ENCODE measurements at places on chromosomes 2 and 18.

GRCh38 chr2:54566896-54567295, 110.8 kb downstream of the SPTBN1 start:
- DNase-seq = no peak

DNA sequence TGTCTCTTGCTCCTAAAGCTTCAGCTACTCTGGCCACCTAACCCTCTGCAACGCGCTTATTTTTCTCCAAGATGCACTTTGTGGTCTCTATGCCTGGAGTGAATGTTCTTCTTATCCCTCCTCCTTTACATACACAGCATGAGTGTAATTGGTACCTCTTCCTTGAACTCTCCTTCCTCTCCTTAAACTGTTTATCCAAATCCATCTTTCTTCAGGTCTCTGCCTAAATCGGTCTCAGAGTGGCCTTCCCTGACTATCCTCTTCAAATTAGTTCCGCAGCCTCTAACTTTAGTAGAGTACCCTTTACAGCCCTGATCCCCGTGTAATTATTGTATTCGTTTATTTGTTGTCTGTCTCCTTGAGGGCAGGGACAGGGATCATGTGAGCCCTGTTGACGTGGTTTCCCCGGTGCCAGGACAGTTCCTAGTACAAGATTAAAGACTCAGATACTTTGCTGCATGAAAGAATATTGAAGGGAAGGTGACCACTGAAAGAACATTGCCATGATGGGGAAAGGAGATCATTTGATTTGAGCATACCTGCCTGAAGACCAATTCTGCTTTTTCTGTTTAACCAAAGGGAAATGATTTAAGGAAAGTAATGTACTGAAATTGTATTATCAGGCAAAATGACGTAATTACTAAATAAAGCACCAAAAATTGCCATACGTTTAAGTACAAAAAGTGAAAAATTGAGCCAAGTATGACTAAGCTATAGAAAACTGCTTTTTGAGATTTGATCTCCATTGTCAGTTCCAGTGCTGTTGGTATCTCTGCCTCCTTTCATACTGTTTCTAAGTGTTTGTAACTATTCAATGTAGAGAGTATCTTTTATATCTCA, 1.2 kb downstream of the CNOT9 start:
- no peak for DNase-seq

- DNase-seq = no peak
These were observed 49.2 kb downstream of the PKDCC start for GRCh38 chr2:42096869-42097591.

DNA sequence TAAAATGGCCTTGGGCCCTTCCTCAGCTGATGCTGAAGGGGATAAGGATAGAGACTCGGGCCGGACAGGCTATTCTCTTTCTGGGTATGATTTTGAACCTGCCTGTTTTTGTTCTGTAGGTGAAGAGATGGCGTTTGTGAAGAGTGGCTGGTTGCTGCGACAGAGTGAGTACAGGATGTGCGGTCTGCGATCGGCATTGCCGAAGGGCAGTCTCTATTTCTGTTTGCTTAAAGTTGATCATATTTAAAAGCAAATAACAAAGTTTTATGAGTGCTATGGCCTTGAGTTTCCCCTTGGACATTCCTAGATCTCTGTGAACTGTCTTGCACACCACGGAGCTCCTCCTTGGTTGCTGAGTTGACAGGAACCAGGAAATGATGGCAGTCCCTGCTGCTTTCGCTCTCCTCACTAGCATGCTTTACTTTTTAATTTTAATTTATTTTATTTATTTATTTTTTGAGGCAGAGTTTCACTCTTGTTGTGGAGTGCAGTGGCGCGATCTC, 15.7 kb downstream of the PLEKHB2 start:
- no peak for DNase-seq

- no peak for DNase-seq
These were observed 131.5 kb downstream of the ATP9B start for GRCh38 chr18:79200546-79201268.

DNA sequence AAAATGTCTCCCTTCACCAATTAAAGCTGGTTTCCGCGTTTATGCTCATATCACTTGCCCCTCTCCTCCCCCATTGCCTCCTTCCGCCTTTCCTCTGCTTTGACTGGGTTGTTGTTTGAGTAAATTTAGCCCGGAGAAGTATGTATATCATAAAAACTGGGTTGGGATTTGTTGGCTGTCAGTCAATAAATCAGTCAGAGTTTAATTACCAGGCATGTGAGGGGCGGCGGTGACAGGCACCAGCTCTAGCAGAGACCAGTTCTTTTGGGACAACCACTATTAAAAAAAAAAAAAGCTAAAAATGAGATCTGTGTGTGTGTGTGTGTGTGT, 382.4 kb upstream of the SMIM21 start:
- no peak for DNase-seq

GRCh38 chr2:101469863-101470262, 5.0 kb downstream of the RFX8 start:
- no peak for DNase-seq

DNA sequence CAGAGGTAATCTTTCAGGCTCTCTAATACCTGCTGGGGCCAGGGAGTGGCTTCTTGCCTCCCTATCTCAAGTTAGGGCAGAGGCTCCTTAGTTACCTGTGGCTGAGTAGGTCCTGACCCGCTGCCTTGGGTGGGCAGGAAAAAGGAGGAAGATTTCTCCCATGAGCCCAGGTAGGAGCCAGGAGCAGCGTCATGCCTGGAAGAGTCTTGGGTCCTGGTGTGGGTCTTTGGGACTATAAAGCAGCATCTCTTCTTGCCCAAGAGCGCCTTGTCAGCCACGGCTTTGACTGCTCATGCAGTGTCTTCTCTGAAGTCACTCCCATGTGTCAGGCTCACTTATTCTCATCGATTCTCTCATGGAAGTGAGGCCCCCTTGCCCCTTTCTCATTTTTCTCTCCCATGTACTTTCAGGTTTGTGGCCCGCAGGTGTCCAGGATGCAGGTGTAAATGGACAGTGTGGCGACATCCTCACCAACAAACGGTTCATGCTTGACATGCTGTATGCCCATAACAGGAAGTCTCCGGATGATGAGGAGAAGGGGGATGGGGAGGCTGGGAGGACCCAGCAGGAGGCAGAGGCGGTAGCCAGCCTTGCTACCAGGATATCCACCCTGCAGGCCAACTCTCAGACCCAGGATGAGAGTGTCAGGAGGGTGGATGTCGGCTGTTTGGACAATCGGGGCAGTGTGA, 111.2 kb downstream of the TPGS2 start:
- DNase-seq = no peak

DNA sequence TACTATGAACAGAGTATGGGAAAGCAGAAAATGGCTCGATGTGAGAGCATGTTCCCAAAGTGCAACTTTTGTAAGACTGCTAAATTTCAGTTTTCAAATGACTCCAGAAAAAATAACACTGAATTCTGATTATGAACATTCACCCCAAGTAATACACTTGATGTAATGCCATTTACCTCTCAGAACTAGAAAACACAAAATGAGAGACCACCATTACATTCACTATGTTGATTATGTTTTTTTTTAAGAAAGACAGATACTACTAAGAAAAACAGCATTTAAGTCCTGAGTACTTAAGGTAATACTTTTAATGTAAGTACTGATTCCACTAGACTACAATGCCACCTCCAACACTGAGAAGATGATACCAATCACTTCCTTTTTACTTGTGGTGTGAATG, 38.5 kb downstream of the SFT2D3 start:
- no peak for DNase-seq

- DNase-seq = no peak
These were observed 150.5 kb upstream of the HS6ST1 start for GRCh38 chr2:128469203-128469602.

GRCh38 chr2:120319123-120319522, 26.8 kb upstream of the INHBB start:
- DNase-seq = no peak

- DNase-seq = no peak
These were observed 63.0 kb downstream of the WDR75 start for GRCh38 chr2:189504238-189504637.

DNA sequence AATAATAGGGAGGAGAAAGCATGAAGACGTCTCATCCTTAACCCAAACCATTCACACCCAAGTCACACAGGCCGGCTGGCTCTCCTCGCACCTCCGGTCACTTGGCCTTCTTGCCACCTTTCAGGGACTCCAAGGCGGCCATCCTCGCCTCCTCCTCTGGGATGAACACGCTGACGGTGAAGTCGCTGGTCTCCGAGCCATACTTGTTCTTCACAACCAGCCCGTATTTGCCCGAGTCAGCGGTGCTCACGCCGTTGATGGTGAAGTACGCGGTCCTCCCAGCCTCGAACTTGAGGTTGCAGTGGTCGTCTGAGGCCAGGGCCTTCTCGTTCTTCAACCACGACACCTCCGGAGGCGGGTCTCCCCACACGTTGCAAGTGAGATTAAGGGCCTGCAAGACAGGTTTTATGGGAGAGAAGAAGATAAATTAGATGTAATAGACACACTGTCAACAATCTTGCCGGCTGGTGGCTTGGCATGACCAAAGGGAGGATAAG, 54.3 kb upstream of the LPIN2 start:
- no peak for DNase-seq

DNA sequence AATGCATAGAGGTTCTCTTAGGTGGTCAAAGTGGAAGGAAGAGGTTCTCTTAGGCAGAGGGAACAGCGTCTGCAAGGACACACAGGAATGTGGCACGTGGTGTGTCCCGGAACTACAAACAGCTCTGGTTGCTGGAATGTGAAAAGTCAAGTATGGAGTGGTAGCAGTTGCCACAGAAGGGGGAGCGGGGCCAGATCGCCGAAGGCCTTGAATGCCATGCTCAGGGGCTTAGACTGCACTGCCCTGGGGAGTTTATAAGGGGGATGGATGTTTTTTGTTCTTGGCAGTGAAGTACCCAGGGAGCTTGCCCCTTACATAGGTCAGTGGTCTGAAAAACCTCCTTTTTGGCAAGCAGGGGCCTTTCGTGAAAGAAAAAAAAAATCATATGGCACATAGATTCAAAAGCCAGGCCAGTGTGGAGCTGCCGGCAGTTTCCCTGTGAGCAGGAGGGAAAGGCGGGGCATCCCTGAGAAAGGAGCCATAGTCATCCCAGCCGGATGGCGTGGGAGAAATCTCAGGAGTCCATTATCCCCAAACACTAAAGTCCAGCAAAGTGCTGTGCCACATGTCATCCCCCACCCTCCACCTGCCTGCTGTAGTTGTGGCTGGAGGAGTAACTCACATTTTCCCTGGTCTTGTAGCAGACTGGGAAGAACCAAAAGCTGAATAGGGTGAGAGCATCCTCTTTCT, 45.4 kb downstream of the GORASP2 start:
- DNase-seq = no peak

GRCh38 chr2:212892193-212892592, 259.2 kb downstream of the IKZF2 start:
- DNase-seq = no peak

- no peak for DNase-seq
These were observed 86.8 kb upstream of the UXS1 start for GRCh38 chr2:106280722-106281446.

GRCh38 chr2:883803-884748, 66.6 kb upstream of the SNTG2 start:
- no peak for DNase-seq

- no peak for DNase-seq
These were observed 1.4 kb upstream of the ZNF804A start for GRCh38 chr2:184596819-184597411.

GRCh38 chr2:198375083-198375410, 570.7 kb downstream of the PLCL1 start:
- no peak for DNase-seq

GRCh38 chr2:58959996-58960395, 718.9 kb upstream of the FANCL start:
- DNase-seq = no peak

DNA sequence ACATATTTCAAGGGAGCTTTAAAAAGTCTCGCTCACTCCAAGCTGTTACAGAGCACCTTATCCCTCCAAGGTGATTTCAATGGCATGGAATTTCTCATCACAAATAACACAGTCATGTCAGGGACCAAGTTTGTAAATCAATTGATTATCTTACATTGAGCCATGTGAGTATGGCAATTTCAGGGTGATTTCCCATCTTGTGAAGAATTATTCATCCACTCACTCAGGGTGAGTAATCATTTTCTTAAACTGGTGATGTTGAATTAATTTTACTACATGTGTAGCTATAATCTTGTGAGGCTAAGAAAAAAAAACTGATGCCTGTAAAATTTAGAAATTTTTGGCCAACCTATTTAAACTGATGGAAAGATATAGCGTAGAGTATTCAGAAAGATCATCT, 3.3 kb upstream of the ABCA12 start:
- DNase-seq = no peak

GRCh38 chr2:135603543-135603942, 72.3 kb downstream of the R3HDM1 start:
- no peak for DNase-seq

- DNase-seq = no peak
These were observed 103.2 kb upstream of the OTX1 start for GRCh38 chr2:62947403-62947802.

GRCh38 chr2:230413479-230413878, 2.5 kb upstream of the SP100 start:
- DNase-seq = no peak

GRCh38 chr2:134320930-134321329, 67.1 kb downstream of the MGAT5 start:
- DNase-seq = no peak

DNA sequence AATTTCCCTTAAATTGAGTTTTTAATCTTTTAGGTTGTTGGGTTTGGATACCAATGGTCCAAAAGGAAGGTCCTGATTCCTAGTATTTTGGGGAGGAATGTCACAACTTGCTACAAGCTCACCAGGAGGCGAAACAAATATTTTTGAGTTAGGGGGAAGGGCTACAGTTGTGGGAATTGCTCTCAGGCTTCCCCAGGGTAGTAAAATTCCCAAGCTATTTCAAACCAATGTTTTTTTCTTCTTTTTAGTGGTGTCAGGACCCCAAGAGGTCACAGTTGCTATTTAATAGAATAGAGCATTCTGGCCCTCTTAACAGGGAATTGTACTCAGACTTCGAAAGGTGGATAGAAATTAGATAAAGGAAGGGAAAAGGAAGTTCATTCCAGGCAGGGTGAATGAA, 68.5 kb upstream of the ST3GAL5 start:
- no peak for DNase-seq

- DNase-seq = no peak
These were observed 305.0 kb upstream of the ERBB4 start for GRCh38 chr2:212843409-212844199.

- no peak for DNase-seq
These were observed 26.6 kb downstream of the RASGRP3 start for GRCh38 chr2:33503002-33503401.

DNA sequence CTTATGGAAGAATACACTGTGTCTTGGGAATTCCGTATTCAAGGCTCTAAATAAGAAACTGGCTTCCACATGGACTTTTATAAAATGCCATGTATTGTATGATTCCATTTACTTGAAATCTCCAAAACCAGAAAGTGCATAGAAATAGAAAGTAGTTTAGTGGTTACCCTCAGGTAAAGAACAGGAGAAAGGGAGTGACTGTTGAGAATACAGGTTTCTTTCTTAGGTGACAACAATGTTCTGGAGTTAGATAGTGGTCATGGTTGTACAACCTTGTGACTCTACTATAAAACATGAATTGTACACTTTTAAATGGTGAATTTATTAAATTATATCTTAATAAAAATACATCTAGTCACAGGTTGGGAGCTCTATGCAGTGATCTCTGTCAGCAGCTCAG, 481.8 kb downstream of the SPAG16 start:
- DNase-seq = no peak

GRCh38 chr18:78292618-78293380, 686.8 kb upstream of the SALL3 start:
- no peak for DNase-seq

Measured in stimulated activated CD4-positive, alpha-beta T cell treated with anti-CD3 and anti-CD28 coated beads, Interleukin-1b, Interleukin-23, amount 100 ng/mL, for 1 hour (primary cell).